ENCODE measurements at places on chromosomes 7 and 10.

DNA sequence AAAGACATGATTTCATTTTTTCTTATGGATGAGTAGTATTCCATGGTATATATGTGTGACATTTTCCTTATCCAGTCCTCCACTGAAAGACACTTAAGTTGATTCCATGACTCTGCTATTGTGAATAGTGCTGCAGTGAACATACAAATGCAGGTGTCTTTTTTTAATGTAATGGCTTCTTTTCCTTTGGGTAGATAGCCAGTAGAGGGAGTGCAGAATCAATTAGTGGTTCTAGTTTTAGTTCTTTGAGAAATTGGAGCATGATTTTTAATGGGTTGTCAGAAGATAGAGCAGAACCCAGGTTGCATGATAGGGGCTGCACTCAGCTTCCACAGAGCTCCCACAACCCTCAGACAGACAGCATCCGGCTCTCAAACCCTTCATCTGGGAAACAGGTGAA lies 152.9 kb upstream of the PLXDC2 start:
- DNase-seq, result no peak

- DNase-seq, result no peak
These were observed 24.0 kb upstream of the TM9SF3 start for GRCh38 chr10:96610817-96611216.

GRCh38 chr10:96137567-96137966 lies 7.5 kb downstream of the ZNF518A start:
- DNase-seq, result no peak

DNA sequence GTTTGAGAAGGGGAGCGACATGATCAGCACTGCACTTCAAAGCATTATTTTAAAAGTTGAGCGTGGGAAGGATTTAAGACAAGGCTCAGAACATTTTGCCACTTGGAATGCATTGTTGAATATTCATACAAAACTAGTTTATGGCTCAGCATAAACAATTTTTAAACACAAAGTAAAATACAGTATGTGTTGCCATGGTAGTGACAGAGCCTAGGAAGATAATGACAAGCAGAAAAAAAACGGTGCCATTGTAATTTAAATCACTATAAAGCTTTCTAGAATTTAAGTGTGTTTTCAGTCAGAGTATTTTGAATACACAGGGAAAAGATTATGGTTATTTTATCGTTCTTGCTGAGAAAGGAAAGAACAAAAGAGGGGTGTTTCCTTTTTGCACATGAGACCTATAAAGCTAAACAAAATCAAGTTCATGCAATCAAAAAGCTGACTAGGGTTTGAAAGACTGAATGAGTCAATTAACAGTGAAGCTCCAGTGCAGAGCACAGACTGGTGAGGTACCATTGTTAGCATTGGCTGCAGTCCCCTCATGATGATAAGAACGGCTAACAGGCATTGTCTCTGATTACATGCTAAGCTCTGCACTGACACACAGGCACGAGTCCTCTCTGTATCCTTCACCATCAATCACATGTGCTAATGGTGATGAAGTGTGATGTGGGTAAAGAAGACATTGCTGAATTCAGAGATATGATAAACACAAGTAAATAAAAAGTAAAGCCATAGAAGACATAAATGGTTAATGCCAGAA lies 181.9 kb upstream of the VSTM2A start:
- no peak for DNase-seq

DNA sequence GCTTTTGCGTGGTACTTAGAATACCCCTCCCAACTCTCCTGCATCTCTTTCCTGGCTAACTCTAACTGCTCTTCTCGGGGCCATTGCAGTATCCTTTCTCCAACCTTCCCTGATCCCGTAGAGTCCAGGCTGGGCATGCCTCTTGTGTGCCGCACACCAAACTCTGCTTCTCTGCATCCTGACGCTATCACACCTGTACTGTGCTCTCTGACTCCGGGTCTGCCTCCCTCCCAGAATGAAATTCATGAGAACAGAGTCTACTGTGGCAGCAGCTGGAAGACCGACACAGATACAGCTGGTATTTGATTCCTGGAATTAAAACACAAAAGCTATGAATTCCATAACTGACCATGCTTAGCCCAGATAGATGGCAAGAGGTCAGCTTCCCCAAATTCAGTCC lies 60.9 kb downstream of the C10orf67 start:
- DNase-seq, result no peak

DNA sequence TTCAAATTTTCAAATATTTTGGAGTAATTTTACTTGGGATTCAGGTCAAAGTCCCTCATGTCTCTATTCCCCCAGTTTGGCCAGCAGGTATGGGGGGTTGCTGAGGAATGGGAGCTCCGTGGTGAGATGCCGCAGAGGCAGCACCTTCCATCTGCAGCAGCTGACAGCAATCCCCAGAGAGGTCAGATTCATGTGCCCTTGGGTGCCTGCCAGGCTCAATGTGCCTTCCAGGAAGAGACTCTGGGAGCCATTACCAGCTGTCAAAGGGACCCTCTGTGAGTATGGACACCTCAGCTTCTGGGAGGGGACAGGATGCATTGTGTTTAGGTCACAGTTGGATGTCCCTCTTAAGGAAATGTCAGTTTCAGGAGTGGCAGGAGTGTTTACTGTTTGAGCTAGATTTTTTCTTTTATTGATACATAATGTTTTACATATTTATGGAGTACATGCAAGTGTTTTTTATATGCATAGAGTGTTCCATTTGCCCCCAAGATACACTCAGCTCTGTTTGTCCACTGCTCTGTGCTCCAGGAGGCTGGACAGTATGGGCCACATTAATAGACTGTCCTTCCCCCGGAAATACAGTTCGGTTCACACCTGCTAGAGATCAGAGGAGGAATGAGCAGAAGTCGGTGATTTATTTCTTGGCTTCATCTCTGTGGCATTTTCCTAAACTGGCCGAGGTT lies 75.3 kb upstream of the GRB10 start:
- no peak for DNase-seq

- DNase-seq, result no peak
These were observed 4.7 kb downstream of the ZNF503 start for GRCh38 chr10:75396631-75397495.

- no peak for DNase-seq
These were observed 19.0 kb upstream of the ABI1 start for GRCh38 chr10:26879744-26880143.

DNA sequence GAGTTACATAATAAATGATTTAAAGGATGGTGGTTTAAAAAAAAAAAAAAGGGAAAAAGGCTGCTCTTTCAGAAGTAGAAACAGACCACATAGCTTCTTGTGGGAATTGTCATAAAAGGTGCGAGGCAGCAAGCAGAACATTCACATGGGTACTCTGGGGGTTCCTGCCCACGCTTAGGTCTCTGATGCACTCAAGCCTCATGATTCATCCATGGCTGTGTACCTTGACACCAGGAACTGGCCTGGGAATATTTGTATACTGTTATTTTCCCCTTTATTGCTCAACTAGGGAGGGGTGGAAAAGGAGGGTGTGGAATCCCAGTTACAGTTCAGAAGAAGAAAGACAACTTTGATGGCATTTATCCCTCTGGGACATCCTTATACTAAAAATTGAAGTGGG lies 4.0 kb downstream of the PON2 start:
- no peak for DNase-seq

DNA sequence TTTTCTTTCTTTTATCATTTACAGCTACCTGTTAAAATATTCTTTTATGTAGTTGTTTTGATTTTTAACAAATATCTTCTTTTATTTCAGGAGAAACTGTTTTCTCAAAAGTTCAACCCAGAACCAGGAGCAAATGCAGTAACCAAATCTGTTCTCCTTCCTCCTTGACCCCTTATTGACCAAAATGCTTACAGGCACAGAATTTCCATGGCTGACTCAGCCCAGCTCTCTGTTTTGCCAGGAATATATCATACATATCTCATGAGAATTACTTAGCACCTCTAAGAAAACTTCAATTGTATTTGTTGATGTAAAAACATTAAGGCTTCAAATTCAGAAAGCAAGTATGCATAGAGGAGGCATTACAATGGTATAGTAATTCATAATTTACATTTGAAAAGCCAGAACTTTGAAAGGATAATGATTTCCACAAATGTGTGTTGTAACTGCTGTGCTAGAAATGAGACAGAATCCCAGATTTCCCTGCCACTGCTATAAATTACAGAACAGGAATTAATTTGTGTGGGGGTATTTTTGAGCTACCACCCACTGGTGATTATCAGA lies 2.2 kb downstream of the GSAP start:
- no peak for DNase-seq

- no peak for DNase-seq
These were observed 2.0 kb downstream of the REPIN1 start for GRCh38 chr7:150370612-150371071.

- no peak for DNase-seq
These were observed 185.0 kb upstream of the TCERG1L start for GRCh38 chr10:131496351-131497052.

DNA sequence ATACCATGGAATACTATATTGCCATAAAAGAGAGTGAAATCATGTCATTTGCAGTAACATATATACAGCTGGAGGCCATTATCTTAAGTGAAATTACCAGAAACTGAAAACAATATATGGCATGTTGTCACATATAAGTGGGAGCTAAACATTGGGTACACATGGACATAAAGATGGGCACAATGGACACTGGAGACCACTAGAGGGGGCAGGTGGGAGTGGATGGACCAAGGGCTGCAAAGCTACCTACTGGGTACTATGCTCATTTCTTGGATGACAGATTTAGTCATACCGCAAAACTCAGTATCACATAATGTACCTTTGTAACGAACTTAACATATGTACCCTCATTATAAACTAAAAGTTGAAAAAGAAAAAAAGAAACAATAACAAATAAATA lies 1167.6 kb downstream of the NXPH1 start:
- DNase-seq, result no peak

- no peak for DNase-seq
These were observed 191.7 kb downstream of the TCERG1L start for GRCh38 chr10:131119626-131120355.

- peak; percentile 55 for DNase-seq
These were observed 33.8 kb upstream of the RBM20 start for GRCh38 chr10:110610308-110610774.

- DNase-seq, result no peak
These were observed 299.4 kb downstream of the SNX13 start for GRCh38 chr7:17640730-17641377.

GRCh38 chr7:143900230-143900766 lies 1.7 kb downstream of the TCAF1 start:
- no peak for DNase-seq

GRCh38 chr7:153087498-153087897 lies 327.9 kb downstream of the ACTR3B start:
- DNase-seq, result no peak

DNA sequence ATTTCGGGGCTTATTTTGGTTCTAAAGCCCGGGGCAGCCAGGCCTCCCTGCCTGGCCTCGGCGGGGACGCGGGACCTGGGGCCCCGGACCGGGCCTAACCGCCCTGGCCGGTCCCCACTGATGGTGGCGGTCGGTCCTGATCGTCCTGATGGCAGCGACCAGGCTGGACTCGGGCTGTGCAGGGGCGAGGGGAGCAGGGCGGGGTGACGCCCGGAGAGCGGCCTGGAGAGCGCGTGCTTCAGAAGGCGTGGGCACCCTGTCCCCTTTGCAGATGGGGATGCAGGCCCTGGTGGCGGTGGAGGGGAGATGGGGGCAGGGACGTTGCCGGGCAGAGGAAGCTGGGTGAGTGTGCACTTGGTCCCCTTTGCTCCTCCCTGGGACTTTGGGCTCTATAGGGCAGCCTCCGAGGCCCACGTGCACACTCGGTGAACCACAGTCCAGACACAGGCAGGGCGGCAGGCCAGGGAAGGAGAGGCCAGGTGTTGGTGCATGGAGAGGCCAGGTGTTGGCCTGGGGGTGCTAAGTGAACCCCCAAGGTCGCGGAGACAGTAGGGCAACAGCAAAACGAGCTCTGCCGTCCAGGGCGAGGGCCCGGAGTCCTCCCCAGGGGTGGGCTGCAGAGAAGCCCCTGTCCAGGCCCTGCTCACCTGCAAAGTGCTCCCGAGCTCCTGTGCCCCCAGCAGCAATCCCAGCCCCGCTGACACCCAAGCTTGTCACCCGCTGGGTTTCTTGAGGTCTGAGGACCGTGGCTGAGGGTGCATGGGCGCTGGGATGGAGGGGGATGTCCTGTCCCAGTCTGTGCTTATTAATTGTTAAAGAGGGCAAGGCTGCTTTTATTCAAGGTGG lies 42.4 kb upstream of the FAM20C start:
- DNase-seq, result peak; percentile 3

DNA sequence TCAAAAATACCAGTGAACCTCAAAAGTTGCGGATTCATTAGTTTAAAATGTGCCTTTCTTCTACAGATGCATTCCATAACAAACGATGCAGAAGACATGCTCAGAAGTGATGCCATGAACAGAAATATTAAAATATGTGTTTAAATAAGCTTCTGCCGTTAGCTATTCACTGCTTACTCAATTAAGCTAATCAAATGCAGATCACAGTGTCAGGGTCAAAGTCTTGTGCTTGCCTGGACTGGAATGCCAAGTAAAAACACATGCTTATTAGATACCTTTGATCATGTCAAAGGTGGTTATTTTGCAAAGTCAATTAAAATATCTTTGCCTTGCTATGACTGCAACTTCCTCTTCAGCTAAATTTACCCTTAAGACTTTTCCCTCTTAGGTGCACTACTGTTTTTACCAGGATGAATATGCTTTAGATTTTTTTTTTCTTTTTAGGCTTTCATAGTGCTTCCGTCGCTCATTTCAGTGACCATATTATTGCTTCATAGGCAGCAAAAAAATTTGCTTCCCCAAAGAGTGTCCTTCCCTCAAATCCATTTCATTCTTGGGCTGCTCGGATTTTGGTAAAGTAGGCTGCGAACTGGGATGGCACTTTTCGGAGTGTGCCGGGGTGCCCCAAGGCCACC lies 905 bp downstream of the ASB13 start:
- no peak for DNase-seq

GRCh38 chr7:24798261-24798660 lies 41.0 kb upstream of the GSDME start:
- DNase-seq, result no peak

GRCh38 chr7:45584261-45585210 lies 10.4 kb downstream of the ADCY1 start:
- no peak for DNase-seq

DNA sequence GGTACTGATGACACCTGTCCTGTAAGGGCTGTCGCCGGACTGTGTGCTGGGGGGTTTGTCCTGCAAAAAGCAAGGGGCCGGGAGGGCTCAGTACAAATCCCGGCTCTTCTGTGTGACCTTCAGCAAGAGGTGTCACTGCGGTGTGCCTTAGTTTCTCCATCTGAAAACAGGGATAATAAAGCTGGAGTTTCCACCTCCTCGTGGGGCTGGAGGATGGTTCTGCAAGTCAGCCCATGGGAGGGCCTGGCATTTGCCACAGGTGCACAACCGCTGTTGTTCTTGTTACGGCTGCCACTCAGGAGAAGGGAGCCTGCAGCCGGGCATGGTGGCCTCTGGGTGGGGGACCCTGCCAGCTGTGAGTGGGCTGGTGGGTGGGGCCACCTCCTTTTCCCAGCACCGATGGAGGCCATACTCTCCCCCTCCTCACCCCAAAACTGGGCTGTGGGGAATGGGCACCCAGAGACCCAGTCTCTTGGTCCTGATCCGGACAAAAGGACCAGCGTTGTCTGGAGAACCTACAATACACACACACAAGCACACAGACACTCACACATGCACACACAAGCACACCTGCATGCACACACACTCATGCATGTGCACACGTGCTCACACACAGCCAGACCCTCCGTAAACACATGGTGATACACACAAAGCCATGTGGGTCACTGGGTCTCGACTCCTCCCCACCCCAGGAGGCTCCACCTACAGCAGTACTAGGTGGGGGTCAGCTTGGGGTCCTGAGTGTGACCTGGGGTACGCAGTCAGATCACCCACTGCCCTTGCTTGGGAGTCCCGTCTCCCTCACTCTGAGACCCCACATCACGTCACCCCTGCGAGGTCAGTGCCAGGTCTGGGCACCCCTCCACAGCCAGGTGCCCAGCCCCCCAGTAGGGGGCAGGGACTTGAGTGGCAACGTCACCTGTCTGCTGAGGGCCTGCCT lies 34.1 kb downstream of the ELFN1 start:
- DNase-seq, result no peak
